GM12864 (cell line): ENCODE measurements at places on chromosomes 3 and 15.

DNA sequence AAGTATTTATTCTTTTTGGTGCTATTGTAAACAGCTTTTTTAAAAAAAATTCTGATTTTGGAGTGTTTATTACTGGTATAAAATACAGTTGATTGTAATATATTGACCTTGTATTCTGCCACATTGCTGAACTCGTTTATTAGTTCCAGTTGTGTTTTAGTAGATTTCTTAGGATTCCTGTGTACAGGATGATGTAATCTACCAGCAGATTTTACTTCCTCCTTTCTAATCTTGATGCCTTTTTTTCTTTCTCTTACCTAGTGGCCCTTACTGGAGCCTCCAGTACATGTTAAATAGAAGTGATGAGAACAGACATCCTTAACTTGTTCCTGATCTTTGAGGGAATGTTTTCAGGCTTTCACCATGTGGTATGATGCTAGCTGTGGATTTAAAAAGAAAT is 70.4 kb upstream of the KY start:
- no peak for DNase-seq

DNA sequence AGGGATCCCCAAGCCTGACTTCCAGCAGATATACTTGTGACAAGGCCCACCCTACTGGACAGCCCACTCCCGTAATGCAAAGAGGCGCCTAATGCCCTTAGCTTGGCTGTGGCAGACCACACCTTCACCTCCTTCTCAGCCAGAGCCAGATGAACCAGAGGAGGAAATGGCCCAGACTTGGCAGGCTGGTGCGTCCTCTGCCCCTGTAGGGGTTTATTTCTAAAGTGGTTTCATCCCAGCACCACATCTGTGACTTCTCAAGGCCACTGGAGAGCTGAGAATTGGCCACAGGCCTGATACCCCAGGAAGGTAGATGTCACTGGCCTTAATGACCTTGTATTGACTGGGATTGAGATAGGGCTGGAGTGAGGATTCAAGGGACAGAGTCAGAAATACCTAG is 29.5 kb downstream of the BOC start:
- DNase-seq, result no peak

DNA sequence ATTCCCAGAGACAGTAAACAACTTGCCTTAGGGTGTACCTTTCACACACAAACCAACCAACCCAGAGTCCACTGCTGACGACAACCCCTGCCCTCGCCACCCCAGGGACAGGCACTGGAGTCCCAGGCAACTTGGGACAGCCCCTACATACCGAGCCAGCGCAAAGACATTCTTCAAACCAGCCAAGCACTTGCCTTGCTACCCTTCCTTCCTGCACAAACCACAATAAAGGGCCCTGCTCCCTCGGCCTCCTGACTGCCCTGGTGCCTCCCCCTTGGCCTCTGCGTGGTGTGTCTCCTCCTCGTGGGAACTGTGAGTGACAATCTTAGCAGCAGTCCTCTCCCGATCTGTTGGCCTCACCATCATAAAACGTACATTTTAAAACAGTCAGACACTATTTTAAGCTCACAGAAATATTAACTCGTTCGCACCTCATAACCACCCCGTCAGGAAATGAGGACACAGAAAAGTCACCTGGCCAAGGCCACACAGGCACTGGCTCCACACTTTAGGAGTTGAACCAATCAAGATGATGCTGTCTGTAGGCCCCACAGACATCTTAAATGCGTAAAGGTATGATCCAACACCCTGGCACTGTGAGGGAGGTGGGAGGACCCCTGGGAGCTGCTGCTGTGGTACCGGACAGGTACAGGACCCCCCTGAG is 113.8 kb downstream of the ADCY5 start:
- no peak for DNase-seq

DNA sequence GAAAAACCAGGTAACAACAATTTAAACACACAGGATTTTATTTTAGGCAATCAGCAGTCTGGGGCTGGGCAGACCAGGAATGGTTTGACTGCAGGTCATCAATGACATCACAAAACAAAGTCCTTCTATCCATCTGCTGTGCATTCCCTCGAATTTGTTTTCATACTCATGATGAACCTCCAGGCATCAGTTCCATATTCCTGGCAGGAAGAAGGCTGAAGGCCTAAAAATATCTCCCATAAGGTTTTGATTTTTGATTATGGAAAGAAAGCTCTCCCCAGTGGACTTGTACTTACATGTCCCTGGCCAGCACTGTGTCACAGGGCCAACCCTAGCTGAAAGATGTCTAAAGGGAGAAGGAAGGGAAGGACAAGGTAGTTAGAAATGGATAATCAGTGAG is 107.4 kb downstream of the PEAK1 start:
- DNase-seq, result no peak

GRCh38 chr3:109685084-109686079 is 348.0 kb upstream of the DPPA4 start:
- no peak for DNase-seq

- no peak for DNase-seq
Observed at GRCh38 chr3:66093981-66094380, 55.3 kb upstream of the MAGI1 start.

DNA sequence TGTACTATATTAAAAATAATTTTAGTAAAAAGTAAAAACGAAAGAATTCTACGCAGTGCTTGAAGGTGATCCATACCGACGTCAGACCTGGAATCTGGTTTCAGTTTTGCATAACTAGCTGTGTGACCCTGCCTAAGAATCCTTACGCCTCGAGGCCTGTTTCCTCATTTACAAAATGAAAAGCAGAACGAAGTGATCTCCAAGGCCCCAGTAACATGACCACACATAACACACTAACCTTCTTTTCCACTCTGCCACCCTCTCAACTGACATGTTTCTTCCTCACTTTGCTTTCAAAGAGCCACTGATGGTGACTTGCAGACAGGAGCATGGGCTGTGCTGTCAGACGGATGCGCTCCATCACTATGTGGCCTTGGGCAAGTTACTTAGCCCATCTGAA is 4.8 kb downstream of the MESD start:
- DNase-seq, result no peak

- DNase-seq, result no peak
Observed at GRCh38 chr15:71747128-71748083, 62.9 kb upstream of the NR2E3 start.

DNA sequence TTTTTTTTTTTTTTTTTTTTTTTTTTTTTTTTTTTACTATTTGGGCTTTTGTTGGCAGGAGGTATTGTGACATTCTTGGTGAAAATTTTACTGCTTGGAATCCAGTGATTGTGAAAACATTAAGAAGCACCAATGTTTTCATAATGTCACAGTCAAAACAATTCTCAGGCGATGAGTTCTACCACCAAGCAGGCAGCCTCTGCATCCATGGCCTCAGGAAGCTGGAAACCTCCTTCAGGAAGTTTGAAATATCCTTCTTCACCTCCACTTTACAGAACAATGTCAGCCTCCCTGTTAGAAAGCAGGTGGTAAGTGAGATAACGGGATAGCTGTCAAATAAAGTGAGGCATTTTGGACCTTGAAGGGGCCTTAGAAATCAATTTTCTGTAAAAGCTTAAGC is 98.3 kb downstream of the MEX3B start:
- no peak for DNase-seq

GRCh38 chr3:175478301-175478700 is 619.2 kb downstream of the NAALADL2 start:
- DNase-seq, result no peak

DNA sequence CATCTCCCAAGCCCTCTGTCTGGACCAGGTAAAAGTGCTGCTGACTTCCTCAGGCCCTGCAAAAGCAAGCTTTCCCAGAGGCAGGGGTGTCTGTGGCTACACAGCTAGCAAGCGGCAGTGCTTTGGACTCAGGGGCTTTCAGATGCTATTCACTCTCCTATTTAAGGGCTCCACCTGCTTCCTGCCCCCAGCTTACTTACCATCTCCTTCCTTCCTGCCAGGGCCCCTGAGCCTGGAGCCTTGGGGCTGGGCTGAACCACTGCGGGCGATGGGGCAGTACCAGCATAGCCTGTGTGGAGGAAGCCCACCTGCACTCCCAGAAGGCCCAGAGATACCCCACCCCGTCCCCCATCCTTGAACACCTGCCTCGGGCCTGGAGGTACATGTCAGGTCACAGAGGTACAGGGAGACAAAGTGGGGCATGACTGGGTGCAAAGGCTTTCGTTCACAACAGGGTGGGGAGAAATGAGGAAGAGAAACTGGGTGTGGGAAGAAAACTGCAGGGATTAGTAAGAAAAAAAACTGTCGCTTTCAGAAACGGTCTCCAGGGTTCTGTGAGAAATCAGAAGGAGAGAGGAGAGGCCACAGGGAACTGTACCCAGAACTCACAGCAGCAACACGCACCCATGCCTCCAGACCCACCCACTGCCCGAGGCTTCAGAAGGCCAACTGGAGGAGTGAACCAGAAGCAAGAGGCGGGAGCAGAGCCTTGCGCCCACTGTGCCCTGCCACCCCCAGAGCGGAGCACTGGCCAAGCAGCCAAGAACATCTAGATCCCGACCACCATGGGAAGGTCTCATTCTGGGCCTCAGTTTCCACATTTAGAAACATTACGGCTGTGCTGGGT is 49.5 kb downstream of the CCDC12 start:
- DNase-seq, result peak; percentile 95

DNA sequence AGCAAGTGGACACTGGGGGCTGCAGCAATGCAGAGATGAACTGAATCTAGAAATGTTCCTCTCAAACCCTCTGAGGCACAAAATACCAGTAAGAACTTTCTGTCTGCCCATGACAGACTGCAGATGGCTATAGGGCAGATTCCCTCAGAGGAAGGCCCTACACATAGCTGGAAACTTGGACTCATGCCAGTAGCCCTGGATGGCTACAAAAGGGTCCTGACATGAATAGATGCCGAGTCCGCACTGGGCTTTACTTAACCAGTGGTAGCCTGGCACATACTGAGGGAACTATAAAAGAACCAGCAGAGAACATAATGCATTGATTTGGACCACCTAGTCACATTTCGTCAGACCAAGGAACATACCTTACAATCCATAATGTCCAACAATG is 66.7 kb downstream of the C3orf80 start:
- no peak for DNase-seq

- no peak for DNase-seq
Observed at GRCh38 chr3:77506384-77506783, 466.5 kb downstream of the ROBO2 start.

DNA sequence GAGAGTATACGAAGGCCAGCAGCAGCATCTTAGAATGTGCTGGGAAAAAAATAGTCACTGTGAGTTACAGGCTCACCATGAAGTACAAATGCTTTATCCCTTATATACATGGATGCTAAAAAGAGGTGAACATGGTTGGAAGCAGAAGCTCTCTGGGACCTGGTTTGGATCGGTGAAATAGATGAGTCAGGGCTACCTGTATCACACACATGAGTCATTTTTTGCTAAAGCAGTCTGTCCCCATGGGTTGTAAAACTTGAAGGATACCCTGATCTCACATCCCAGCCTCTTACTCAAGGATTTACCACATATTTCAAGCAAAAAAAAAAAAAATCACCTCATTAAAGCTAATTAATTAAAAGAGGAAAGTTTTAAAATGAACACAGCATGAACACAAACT is 6.9 kb upstream of the SERPINI2 start:
- DNase-seq, result no peak

DNA sequence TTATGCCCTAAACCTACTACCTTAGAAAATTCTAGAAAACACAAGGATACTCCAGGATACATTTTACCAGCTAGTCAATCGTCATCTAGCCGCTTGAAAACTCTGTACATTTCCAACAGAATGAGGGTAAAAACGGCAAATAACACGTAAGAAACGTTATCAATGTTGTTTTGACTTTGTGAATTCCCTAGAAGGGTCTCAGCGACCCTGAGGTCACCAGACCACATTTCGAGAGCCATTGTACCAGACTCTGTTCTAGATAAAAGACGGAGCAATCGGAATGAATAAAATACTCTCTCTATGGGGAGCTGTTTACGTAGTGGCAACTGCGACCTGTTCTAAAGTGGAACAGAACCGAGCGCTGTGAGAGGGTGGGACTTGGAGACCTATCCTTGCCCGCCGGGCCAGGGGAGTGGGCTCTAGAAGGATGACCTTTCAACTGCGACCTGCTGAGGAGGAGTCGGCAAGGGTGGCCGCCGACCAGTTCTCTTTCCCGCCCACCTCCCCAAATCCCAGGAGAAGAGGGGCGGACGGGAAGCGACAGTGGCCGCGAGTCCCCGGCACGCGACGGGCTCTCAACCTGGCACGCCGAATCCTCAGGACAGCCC is 778 bp upstream of the AP4E1 start:
- DNase-seq, result no peak

DNA sequence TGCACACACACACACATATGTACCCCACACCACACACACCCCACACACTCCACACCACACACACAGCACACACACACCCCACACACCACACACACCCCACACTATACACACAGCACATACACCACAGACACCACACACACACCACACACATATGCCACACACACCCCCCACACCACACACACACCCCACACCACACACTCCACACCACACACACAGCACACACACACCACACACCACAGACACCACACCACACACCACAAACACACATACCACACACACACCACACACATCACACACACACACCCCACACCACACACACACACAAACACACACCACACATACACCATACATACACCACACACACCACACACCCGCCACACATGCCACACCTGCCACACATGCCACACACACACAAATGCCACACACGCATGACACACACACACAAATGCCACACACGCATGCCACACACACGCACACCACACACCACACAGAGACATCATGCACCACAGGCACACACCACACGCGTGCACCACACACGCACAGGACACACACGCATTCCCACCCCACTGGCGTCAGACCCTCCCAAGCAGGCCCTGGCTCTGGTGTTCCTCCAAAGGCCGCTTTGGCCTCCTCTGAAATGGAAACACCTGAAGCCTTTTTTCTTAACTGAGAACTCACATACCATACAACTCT is 15.7 kb downstream of the CHST13 start:
- no peak for DNase-seq

DNA sequence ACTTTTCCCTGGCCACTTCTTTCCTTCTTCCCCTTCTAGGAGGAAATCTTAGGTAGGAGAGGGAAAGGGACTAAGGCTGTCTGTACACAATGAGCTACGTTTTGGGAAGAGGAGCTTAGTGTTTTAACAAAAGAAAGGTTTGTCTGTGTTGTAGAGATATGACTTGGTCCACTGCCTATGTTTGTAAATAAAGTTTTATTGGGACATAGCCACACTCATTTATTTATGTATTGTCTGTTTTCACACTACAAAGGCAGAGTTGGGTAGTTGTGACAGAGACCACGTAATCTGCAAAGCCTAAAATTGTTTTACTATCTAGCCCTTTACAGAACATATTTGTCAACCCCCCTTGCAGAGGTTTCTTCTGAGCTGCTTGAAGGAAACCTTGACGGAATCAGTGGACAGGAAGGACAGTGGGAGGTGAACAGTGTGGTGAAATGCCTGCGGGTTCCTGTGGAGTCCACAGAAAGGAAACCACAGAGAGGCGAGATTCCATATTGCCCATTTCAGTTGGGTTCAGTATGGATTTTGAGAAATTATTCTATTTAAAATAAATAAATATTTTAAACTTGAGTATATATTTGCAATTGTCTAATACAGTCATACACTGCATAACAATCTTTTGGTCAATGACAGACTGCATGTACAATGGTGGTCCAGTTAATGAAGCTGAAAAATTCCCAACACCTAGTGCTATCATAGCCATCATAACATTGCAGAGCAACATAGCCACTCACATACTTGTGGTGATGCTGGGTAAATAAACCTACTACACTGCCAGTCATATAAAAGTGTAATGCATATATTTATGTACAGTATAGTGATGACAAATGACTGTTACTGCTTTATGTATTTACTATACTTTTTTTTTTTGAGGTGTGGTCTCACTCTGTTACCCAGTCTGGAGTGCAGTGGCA is 157.9 kb upstream of the NUDT16 start:
- no peak for DNase-seq

GRCh38 chr15:96135166-96136093 is 195.1 kb upstream of the NR2F2 start:
- no peak for DNase-seq
